ENCODE measurements at places on chromosomes 3 and 15.

GRCh38 chr15:98556321-98556720 is 92.0 kb upstream of the IGF1R start:
- DNase-seq: no peak

DNA sequence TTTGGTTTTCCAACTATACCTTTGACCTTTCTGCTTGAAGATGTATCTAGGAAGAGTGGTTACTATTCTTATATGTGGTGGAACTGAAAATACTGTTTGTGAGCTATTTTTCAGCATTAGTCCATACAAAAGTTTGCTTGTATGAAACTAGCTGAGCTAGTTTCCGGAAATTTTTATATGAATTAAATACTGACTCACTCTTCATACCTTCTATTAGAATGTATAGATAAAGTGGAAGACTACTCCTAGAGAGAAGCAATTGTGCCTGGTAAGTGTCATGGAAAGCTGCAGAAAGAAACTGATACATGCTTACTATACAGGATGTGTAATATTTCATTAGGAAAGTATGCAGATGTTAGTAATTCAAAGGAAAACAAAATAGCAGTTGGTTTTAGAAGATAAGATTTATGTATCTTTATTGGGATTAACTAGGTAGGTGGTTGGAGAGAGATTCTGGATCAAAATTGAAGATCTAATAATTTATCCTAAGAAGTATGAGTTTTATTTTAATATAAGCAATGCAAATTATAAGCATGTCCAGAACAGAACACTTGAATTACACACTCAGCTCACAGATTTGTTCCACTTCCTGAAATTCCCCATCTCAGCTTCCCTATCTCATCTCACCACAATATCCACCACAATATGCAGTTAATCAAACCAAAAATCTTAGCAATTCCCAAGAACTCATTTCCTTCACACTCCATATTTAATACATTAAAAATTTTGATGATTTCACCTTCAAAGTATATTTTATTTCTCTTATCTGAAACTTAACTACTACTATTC is 82.8 kb downstream of the BCHE start:
- no peak for DNase-seq

- DNase-seq: no peak
Observed at GRCh38 chr15:92580933-92581445, 74.6 kb downstream of the FAM174B start.

GRCh38 chr3:169964176-169964575 is 2.4 kb upstream of the SEC62 start:
- DNase-seq: no peak

DNA sequence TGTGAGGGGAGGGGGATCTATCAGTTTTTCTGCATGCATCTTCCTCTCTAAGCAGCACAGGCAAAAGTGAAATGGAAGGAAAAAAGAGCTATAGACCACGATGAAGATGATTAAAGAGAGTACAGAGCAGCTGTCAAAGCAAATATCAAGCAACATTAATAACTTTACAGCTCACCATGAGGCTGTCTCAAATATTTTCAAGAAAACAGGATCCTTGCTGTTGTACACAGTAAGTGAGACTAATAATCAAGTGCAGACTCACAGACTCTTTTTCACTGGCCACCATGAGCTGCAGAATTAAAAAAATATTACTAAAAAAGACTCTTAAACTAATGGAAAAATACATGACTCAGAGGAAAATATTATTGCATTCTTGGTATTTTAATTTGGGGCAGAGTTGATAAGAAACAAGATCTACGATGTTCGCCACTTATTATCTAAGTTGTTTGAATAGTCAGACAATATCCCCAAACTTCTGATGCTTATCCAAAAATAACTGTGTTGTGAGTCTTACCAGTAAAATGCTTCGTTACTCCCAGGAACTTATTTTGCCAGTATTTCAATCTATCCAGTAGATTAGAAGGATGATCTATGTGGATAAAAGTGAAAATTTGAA is 817.5 kb upstream of the ALCAM start:
- DNase-seq: no peak

DNA sequence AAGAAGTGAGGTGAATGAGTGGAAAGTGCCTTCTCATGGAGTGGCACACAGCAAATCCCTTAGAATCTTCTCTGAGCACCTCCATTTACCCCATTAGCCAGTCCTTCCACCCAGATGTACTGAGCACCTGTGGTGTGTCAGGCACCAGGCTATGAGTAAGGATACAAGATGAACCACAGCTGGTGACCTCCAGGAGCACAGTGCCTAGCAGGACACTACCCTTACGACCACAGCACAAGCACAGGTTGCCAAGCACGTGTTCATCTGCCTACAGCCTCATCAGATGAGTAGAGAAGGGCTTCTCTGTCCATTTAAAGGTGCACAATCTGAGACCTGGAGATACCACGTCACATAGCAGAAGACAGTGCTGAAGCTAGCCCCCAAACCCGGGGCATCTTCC is 6.2 kb downstream of the MYLK start:
- no peak for DNase-seq
